ENCODE measurements at places on chromosomes 7 and 10.
A peak's percentile ranks its signal among the peaks of the same experiment; 100 is the strongest.

DNA sequence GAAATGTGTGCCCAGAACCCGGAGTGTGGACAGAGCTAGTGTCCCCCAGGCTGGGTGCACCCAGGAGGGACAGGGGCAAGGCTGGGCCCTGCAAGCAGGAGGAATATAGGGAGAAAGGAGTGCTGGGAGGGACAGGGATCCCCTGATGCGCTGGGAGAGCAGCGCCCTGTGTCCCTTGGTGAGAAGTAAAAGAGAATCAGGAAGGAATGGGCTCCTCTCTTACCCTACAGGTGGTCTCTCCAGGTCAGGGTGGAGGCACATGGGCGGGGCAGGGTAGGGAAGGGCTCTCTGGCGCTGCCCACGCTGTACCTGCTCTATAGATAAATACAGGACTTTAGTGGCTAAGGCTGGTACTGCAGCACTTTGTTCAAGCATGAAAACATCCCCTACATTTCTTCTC is 753.8 kb downstream of the GRID1 start:
- DNase-seq: no peak

- DNase-seq: peak; percentile 53
Measured at GRCh38 chr10:11986593-11987216, 55.9 kb downstream of the UPF2 start.

DNA sequence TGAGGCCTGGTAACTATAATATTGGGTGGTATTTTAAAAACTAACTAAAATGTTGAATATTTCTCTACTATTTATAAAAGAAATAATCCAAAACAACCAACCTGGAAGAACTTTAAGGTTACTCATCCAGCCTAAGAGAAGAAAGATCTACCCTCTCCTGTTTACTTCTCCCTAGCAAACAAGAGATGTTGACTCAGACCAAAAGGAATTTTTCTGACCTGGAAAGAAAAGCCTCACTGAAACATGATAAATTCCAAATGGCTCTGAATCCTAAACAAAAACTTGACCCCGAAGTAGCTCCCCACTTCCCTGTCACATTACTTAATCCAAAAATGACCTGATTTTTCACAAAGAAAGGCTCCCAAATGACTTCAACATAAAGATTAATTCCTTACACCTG is 101.2 kb downstream of the PARD3 start:
- DNase-seq: no peak

- DNase-seq: no peak
Measured at GRCh38 chr7:108135446-108136190, 5.5 kb upstream of the LAMB4 start.

GRCh38 chr7:128726059-128726736 is 13.0 kb upstream of the CALU start:
- no peak for DNase-seq

DNA sequence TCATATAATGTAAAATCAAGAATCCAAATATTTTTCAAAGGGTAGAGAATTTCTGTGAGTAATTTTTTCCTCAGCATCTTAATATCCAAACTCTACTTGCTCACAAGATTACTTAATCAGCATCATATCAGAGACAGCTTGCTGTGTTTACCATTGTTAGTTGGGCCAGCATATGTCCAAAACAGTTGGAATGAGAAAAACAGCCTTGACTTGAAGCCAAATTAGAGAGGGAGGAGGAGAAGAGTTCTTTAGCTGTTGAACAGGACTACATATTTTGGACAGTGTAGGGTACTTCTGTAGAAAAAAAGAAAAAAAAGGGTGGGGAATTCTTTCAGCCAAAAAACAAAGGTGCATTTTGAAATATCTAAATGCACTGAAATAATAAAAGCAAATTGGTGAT is 69.8 kb downstream of the HDAC9 start:
- DNase-seq: no peak

DNA sequence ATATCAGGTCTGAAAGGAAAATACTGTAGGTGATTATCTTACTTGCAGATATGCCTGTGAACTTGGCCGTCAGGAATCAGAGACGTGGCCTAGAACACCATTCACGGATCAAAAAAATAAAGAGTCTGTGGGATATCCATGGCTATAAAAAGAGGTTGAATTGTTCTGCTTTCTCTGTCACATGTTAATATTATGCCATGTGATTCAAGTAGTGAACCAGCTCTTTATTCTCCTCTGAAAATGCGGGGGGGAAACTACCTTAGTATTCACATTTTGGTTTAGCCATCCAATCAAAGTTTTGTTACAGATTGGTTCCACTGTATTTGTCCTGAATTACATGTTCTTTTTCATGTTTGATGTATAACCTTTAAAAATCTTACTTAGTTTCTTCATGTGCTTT is 120.5 kb downstream of the CCNY start:
- DNase-seq: no peak

- DNase-seq: peak; percentile 89
Measured at GRCh38 chr10:59907918-59908807, 1.8 kb upstream of the CCDC6 start.

DNA sequence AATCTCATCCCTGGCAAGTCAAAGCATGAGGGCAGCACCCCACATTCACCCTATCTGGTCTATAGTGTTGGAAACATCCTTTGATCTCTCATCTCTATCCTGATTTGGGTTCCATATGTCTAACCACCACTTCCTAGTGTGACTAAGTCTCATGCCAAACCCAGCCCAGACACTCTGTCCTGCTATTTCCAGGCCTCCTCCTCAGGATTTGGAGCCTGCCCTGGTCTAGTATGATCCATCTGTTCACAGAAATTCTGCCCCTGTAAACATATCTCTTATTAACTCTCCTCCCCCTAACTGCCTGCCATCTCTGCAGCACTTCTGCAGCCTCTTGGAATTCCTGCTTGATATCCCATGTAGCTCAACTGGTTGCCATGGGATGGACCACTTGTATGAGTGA is 320.9 kb upstream of the IMMP2L start:
- no peak for DNase-seq

GRCh38 chr7:123460616-123461015 is 73.8 kb downstream of the IQUB start:
- peak; percentile 0 for DNase-seq

GRCh38 chr7:25597946-25598345 is 369.7 kb upstream of the NPVF start:
- DNase-seq: no peak

GRCh38 chr7:26195182-26195581 is 5.4 kb downstream of the HNRNPA2B1 start:
- no peak for DNase-seq

GRCh38 chr7:80832006-80832405 is 86.8 kb downstream of the SEMA3C start:
- DNase-seq: no peak

GRCh38 chr10:124152139-124153022 is 59.0 kb upstream of the CHST15 start:
- peak; percentile 7 for DNase-seq

DNA sequence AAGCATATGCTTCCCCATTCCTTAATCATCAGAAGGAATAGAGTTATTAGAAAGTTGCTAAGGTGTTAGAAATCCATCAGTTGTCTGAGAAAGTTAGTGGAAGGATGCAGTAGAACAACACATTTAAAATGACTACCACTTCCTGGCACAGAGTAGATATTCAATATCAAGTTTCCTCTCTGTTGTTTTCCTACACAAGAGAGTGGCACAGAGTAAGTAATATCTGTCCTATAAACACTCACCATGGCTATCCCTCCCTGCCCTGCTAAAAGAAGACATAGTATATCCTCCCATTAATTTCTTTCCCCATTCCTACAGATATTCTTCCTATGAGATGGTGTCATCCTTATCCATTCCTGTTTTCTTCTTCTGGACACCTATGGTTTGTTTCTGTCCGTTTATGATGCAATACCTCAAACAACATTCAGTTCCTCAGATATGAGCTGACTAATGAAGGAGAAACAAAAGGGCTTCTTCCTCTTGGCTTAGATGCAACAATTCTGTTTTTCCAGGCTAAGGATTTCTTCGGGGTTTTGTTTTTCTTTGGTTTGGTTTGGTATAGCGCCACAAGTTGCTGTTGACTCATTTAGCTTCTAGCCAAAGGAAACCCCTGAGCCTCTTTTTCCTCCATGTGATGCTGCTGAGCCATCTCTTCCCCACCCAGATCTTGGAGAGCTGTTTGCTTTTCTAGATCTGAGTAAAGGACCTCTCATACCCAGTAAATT is 32.9 kb upstream of the BPGM start:
- DNase-seq: peak; percentile 88

DNA sequence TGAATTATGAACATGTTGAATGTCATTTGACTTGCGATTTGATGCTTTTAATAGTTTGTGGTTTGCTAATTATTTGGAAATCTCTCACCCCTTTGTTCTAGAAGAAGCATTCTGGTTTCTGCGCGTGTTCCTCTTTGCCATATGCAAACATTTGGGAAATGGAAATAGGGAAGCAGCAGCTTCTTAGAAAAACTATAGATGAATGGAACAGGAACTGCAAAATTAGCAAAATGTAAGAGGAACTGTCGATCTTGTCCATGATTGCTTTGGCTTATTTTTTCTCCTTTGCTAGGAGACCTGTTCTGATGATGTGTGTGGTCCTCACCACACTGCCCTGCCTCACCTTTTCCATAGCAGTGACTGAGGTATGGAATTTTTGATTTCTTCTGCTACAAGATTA is 19.0 kb downstream of the TMEM236 start:
- DNase-seq: no peak

Data from fibroblast of skin of left quadriceps (primary cell).